ENCODE measurements at places on chromosomes 4 and X.

DNA sequence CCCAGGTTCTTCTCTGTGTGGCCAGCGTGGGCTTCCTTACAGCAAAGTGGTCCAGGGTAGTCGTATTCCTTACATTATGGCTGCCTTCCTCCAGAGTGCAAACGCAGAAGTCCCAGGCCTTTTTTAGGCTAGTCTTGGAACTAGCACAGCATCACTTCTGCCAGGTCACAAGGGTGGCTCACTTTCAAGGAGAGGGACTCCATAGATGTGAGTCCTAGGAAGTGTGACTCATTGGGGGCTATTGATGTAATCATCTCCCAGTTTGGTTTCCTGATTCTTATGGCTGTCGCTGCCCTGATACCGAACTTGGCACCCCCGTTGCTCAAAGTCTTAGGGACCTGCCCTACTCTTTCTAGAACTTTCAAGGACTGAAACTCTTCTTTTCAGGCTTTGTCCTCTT is 140.0 kb downstream of the DCK start:
- no peak for DNase-seq

DNA sequence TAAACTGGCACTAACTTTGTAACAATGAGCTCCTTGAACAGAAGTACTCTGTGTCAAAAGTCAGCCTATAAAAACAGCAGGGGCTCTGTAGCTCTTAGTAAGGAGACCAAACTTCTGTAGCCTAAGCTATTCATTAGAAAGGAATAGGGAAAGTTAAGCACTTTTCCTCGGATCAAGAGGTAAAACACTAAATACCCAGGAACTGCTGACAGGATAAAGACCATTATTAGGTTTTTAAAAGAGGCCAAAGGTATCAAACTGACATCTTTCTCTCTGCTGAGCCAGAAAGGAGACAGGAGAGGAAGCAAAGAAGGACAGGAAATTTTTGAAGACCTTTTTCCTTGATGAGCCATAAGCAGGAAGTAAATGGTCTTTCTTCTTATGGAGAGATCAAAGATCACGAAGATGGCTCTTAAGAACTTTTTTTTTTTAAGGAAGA is 31.9 kb downstream of the ANAPC10 start:
- DNase-seq: no peak

GRCh38 chr4:142698552-142698951 is 147.5 kb downstream of the INPP4B start:
- DNase-seq: no peak

- no peak for DNase-seq
Observed at GRCh38 chr4:73709451-73710033, 30.8 kb upstream of the CXCL8 start.
